CD4-positive, alpha-beta memory T cell (primary cell): ENCODE measurements at places on chromosomes 6 and 20. TPM values are rescaled to one million over a fixed set of nuclear protein-coding genes. Genes with fewer than 3 reads are reported as not detected.

GRCh38 chr20:16387666-16388065 is 185.6 kb downstream of the KIF16B start:
- no peak for DNase-seq

DNA sequence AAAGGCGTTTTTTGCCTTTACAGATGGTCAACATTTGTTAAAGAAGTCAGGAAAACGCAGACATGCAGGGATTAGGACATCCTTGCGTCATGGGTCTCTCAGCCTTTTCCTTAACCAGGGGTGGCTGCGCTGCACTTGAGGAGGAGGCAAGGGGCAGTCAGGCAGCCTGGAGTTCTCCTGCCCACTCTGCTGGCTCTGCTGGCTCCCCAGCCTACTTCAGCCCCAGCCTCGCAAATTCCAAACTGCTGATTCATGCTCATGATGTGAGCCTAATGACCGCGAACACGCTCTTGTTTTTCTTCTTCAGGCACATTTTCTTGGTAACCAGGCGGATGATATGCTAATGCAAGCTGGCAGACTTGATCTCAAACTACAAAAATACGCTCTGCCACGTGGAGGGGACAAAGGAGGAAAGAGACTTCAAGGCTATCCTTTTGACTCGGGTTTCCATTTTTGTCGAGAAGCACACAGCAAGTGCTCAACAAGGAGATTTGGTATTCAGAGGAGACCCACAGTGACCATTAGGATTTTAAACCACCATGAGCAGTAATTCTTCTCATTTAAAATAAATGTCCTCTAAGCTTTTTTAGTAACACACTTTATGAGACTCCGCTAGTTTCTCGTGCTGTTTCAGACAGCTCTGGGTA is 290.3 kb upstream of the STXBP5 start:
- DNase-seq: no peak

DNA sequence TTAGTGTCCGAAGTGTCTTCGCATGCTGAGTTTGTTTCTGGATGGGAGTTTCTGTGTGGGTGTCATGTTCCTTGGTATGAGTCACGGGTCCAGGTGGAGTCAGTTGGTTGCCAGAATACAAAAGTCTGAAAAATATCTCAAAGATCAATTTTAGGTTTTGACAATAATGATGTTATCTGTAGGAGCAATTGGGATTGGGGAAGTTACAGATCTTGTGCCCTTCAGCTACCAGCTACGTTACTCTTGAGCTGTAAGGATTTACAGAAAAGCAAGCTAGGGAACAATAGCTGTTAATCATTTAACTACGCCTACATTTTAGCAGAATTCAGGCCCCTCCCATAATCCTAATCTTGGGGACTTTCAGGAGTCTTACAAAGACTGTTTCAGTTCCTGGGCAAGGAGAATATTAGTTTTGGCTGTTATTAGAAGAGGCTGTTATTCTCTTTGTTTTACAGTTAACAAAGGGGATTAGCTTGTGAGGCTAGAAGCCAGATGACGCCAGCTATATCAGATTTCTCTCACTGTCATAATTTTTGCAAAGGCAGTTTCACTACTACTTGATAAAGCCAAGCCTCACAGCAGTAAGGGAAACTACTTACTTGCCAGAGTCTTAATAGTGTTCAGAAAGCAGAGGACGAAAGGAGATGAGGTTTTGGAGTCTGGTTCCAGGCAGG is 15.4 kb upstream of the SLC22A16 start:
- no peak for DNase-seq

DNA sequence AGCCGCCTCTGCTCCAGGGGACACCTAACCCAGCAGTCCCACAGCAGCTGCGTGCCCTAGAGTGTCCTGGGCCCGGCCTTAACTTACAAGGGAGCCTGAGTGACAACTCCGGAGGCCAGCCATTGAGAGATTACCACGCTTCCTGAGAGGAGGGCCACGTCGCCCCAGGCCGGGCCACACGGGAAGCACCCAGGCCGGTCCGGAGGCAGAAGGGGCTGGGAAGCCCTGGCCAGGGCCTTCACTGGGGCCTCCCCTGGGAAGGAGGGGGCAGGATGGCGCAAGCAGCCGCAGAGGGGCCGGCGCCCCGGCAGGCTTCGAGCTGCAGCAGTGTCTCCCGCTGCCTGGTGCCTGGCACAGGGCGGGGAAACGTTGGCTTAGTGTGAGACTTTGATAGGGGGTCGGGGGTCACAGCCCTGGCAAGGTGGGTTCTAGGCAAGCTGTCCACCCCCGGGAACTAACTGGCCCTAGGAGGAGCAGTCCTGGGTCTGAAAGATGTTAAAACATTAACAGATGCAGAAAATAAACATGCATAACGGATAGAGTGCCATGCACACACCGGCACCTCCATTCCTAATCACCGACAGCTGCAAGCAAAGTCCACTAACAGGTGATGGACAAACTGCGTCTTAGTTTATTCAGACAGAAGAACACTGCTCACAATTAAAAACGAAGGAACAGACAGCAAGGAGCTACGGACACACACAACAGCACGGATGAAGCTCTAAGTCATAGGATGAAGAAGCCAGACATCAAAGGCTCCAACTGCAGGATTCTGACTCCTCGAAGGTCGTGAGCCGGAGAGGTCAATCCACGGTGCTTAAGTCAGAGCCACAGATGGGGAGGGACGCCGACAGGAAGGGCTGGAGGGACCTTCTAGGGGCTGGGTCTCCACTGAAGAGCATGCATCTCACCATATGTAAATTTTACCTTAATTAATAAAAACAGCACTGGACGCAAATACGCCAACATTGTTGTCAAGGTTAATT is 17.4 kb downstream of the CHRNA4 start:
- DNase-seq: no peak

GRCh38 chr6:119734227-119734626 is 384.7 kb upstream of the MAN1A1 start:
- no peak for DNase-seq

GRCh38 chr20:3041854-3042409 is 1.5 kb upstream of the GNRH2 start:
- DNase-seq: no peak

- DNase-seq: no peak
Observed at GRCh38 chr6:73062130-73062529, 163.2 kb downstream of the KHDC1L start.

- DNase-seq: no peak
Observed at GRCh38 chr6:57190140-57190539, 18.0 kb downstream of the BAG2 start.

DNA sequence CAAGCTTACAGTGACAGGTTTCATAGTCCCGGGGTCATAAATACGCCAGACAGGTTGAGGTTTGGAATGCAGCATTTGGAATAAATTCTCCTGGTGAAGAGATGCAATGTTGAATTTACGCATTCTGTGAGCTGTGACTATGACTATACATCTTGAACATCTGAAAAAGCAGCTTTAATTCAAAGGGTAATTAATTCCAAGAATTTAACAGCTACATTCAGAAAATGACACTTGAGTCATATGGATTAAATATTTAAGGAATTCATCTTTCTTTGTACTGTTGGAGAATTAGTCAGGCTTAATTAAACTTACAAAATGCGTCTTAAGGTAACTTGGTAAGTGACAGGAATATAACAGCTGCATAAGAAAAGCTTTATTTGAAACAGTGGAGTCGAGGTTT is 74.7 kb downstream of the ESR1 start:
- no peak for DNase-seq

DNA sequence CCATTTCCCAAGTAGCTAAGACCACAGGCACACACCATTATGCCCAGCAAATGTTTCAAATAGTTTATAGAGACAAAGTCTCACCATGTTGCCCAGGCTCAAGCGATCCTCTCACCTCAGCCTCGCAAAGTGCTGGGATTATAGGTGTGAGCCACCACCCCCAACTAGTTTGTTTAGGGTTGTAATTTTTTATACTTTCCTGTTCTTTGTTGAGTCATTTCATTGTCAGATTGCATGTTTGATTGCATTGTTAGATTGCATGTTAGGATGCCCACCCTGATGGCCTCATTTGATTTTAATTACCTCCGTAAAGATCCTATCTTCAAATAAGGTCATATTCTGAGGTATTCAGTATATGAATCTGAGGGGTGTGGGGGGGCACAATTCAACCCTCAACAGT is 73.3 kb upstream of the SASH1 start:
- DNase-seq: no peak

- DNase-seq: no peak
Observed at GRCh38 chr6:142570221-142570671, 268.4 kb downstream of the ADGRG6 start.

- no peak for DNase-seq
Observed at GRCh38 chr6:112156668-112157067, 69.3 kb downstream of the FAM229B start.

DNA sequence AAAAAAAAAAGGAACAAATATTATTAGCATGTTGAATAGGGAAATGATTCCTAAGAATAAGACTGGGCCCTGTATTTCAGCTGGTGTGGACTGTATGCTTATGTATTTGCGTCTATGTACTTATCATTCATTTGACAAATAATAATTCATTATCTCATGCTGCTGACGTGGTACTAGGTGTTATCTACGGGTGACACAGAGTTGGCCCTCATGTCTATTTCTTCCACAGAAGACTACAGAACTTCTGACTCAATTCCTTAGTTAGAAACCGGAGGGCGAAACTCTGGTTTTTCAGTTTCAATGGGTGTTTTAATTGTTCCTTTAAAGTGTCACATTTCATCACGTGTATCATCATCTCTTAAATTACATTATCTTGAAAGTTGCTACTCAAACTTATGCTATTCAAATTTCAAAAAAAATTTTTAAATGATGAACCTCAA is 305.9 kb downstream of the CLIC5 start:
- no peak for DNase-seq

GRCh38 chr20:64041781-64042053 is 5.7 kb downstream of the C20orf204 start:
- no peak for DNase-seq

DNA sequence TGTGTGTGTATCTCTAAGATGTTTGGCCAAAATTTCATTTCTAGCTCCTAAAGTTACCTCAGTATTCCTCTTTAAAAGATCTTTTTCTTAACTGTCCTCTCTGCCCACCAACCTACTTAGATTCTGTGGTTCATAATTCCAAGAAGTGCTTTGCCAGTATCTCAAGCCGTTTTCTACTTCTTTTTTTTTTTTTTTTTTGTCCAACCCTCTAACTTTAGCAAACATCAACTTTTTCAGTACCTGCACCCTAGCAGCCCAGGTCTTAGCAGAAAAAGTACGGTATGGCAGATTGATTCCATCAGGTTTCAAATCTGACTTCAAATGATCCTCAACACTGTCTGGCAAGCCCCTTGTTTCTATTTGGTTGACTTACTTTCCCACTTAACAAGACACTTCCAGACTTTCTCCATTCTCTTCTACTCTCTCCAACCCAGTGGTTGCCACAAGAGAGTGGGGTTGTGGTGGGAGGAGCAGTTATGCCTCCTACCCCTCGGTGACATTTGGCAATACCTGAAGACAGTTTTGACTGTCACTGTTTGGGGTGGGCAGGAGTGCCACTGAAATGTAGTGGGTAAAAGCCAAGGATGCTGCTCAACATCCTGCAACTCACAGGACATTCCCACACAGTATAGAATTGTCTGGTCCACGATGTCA is 10.8 kb upstream of the MAN1A1 start:
- DNase-seq: no peak

- no peak for DNase-seq
Observed at GRCh38 chr20:42276718-42277602, 658.8 kb upstream of the CHD6 start.

APOBEC2 gene
- 0.44 TPM for polyA plus RNA-seq

HIVEP2 gene
- polyA plus RNA-seq: 22.9 TPM

SOX18 gene
- not detected for polyA plus RNA-seq

SIRPD gene
- polyA plus RNA-seq: 0.11 TPM
